Lung microvascular endothelial cell (primary cell): ENCODE measurements at places on chromosomes 16 and 17. TPM values are rescaled to one million over a fixed set of nuclear protein-coding genes. Genes with fewer than 3 reads are reported as not detected.

DNA sequence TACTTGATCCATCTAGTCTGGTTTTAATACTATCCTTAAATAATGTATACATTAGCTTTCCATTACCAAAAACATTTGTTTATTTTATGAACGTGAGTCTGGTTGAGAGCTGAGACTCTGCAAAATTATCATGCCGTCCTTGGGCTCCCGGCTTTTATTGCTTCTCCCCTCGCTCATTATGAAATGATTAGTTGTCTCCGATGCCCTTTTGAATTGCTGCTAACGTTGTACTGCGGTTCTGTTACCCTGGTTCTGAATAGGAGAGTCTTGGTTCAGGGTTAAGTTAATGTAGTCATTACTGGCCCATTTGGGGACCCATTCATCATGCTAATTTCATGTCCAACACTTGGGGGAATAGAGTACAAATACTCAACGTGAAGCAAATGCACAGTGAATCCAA lies 12.8 kb downstream of the XYLT1 start:
- no peak for DNase-seq

RNF227 gene
- 0.44 and 0.79 TPM in 2 replicates for total RNA-seq

GRCh38 chr16:25570131-25570530 lies 121.6 kb upstream of the HS3ST4 start:
- no peak for DNase-seq

WSCD1 gene
- total RNA-seq: 5.2 and 11.6 TPM in 2 replicates

DNA sequence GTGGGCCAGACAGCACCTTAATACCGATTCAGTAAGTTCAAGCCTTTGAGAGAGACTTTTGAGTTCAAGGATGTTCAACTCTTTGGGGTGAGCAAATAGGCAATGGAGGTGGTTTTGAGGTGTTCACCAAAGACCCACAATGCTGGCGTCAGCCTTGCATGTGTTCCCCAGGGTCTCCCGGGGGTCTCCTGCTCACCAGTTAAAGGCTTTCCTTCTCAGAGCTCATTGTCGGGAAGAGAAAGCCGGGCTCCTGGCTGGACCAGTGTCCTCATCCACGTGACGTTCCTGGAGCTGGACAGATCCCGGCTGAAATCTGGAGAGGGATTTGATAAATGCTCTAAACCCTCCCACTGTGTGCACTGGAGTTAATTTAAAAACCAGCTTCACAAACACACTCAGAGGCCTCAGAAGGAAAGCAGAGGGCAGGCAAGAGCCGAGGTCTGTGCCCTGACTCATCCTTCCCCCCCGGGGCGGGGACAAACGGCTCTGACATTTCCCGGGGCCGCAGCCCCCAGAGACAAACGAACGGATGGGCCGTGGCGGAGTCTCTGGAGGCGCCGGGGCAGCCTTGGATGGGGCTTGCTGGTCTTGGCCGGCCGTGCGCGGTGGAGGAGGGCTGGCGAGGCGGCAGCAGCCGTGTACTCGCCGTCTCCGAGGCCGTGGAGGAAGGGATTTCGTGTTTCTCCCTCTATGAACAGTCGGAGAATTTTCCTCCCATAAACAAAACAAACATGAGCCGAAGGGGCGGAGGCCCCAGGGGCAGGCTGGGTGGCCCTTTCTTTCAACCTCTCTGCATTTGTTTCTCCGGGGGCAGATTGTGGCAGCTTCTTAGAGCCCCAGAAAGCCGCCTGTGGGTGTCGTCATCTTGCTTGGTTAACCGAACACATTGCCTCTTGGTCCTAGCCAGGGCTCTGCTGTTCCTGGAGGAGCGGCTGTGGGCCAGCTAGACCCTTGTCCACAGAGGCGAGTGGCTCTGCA lies 94.2 kb downstream of the NTN1 start:
- DNase-seq: peak; percentile 40

PIRT gene
- not detected in 2 replicates for total RNA-seq

TPSG1 gene
- not detected in 2 replicates for total RNA-seq

GRCh38 chr17:22453181-22453580 lies 760.9 kb downstream of the KCNJ18 start:
- DNase-seq: no peak

DNA sequence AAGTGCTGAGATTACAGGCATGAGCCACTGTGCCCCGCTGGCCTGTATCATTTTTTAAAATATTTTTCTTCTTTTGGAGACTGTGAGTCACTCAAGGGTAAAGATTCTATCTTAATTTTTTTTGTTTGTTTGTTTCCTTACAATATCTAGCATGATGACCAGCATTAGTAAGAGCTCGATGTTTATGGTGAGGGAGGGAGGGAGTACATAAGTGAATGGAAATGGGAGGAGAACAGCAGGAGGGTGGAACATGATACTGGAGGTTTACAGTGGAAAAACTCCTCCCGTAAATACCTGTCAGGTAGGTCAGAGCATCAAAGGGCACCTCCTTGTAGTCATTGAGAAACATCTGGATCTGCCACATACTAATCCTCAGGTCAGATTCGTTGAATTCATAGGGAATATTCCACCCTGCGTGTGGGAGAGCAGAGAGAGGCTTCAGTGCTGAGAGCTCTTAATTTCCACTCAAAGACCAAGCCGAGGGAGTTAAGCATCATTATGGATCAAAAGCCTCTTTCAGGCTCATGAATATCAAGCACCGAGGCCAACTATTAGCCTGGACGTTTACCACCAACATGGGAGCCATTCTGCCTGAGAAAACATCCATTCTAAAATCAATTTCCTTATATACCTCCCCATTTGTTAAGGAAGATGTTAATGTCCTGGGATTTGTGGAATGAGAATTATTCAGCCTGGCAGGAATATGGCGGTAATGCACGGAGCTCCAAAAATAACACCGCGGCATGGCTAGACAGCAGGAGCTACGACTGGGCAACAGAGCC lies 51.8 kb downstream of the LYRM1 start:
- no peak for DNase-seq

GRCh38 chr16:424033-424622 lies 1.3 kb upstream of the RAB11FIP3 start:
- peak; percentile 43 for DNase-seq

DNA sequence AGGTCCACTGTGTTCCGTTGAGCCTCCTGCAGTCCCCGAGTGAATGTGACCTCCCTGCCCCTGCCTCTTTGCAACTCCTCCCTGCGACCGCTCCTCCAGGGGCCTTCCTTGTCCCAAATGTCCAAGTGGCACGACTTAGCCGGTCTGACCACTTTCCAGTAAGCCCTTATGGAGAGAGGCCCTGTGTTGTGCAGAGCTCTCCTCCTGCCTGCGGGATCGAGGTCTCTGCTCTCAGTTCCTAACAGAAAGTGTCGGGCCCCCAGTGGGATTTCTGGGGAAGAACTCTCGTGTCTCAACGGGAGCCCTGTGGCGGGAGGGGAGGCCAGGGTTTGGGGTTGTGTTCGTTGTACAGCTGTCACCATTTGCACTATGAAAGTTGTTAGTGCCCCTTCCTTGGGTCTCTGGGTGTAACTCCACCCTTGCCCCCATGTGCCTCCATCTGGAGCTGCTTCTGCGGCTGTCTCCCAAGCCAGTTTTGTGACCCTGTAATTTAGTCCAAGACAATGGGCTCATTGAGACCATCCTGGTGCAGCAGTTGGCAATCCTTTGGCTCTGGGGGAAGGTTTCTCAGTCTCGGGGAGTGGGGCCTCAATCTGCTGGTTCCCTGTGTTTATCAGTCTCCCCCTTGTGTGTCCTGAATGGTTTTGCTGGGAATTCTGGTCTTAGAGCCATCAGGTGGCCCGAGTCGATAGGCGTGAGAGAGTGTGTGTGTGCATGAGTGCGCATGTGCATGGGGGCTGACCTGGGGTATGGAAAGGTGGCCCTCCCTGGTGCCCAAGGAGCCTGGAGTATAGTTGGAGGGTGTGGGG lies 234.5 kb downstream of the SEC14L1 start:
- no peak for DNase-seq

MYOCD gene
- total RNA-seq: 0.40 TPM in 1 of 2 replicates, not detected in the other
